Tongue (tissue), 3 donors: ENCODE measurements at places on chromosomes 12 and 14. TPM values are rescaled to one million over a fixed set of nuclear protein-coding genes. Genes with fewer than 3 reads are reported as not detected.
A peak's percentile ranks its signal among the peaks of the same experiment; 100 is the strongest.

The LALBA gene
- total RNA-seq = not detected

The PMCH gene
- not detected for total RNA-seq

- peak; percentile 17 for DNase-seq
These were observed 1.9 kb downstream of the SGPP1 start for GRCh38 chr14:63725786-63726460.

DNA sequence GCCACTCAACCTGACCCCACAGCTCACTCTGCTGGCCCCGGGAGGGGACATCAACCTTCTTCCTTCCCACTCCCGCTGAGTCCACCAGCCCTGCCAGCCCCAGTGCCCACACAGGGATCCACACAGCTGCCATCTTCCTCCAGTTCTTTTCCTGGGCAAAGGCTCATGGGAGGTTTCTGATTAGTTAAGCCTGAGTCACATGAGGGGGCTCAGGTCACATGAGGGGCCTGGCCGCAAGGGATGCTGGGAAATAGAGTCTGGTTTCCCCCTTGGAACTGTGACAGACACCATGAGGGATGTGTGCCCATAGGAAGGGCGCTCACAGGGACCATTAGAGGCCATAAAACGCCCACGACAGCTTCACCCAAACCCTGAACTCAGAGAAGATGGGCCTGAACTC, 228.7 kb upstream of the SFSWAP start:
- DNase-seq = no peak

DNA sequence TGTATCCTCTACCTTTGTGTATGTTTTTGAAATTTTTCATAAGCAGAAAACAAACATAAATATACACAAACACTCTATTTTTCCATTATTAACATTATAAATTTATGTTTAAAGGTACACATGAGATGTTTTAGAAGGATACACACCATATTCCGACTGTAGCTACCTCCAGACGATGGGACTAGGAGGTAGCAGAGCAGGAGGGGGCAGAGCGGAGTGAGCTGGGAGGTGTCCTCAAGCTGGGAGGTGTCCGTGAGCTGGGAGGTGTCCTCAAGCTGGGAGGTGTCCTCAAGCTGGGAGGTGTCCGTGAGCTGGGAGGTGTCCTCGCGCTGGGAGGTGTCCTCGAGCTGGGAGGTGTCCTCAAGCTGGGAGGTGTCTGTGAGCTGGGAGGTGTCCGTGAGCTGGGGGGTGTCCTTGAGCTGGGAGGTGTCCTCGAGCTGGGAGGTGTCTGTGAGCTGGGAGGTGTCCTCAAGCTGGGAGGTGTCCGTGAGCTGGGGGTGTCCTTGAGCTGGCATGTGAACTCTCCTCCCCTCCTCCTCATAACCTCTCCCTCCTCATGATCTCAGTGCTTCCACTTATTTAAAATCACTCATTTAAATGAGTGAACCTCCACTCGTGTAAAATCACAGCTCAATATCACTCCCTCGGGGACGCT, 346.9 kb upstream of the SFSWAP start:
- no peak for DNase-seq
